ENCODE measurements at places on chromosomes 3 and 15.

DNA sequence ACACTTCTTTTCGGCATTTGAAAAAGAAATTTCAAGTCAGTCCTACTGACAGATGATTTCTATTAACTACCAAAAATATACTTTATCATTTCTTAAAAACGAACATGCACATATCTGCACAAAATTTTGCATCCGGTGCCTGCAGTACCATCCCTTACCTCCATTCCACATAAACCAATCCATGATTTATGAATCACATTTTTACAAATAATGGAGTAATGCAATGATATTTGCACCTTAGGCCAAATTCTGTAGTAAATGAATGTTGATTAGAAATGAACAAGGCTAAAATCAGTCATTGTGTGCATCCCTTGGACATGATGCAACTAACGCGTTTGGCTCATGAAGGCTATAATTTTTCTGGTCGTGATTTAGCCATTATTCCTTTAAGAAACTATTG lies 46.5 kb downstream of the ROBO2 start:
- DNase-seq: no peak

DNA sequence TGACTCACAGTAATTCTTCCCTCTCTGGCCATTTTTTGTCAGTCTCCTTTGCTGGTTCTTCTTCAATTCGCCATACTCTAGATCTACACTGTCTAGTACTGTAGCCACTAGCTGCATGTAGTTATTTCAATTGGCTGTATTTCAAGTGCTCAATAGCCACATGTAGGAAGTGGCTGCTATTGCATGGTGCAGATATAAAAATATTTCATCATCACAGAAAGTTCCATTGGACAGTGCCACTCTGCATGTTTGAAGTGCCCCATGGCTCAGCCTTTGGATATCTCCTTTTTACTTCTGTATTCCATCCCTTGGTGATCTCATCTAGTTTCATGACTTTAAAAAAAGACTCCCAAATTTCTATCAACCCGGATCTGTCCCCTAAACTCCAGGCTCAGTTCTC lies 22.1 kb downstream of the PPP2R3A start:
- no peak for DNase-seq

DNA sequence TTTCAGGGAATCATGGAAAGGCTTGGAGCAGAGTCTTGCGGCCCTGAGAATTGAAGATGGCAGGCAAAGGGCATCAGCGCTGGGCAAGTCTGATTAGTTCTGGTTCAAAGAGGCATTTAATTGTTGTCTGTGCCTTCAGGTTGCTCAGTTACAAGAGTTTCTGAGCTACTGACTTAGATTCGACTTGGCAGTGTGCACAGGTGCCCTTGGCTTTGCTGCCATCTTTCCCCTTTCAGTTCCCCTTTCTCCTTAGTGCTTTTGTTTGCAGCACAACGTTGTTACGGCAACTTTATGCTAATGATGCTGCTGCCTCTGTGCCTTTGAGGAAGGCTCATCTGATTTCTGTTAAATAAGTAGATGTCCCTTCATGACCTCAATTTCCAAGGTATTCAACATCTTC lies 12.5 kb downstream of the P2RY14 start:
- DNase-seq: no peak

DNA sequence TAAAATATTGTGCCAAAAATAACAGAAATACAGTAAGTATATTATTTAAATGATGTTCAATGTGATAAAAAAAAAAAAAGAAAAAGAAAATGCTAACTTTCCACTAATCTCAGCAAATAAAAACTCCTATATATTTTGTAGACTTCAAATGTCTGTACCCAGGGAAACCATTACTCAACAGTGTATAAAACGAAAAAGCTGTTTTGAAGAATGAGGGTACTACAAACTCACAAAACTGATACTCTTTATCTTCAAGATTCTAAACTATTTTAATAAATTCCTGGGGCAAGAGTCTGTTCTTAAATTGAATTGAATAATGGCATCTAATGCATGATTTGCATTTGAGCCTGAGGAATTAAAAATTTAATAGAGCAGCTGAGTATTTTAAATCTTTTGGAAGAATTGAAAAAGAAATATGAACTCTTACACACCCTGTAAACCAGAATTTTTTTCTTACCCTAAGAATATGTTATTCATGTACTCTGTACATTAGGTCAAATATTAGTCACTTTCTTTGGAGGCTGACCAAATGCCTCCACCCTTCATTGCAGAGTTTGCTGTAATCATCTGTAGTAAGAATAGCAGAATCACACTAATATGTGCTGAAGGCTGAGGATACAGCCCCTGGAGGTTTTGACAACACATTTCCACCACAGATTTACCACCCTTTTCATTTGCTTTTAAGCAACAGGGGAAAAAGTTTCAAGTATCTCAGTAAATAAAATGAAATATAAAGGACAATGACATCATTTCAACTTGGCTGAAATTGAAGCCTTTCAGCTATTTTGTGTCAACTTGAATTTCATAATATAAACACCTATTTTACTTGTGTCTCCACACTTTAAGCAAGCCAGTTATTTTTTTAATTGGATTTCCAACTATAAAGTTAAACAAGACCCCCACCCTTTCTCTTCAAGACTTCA lies 79.7 kb downstream of the FBN1 start:
- DNase-seq: no peak

DNA sequence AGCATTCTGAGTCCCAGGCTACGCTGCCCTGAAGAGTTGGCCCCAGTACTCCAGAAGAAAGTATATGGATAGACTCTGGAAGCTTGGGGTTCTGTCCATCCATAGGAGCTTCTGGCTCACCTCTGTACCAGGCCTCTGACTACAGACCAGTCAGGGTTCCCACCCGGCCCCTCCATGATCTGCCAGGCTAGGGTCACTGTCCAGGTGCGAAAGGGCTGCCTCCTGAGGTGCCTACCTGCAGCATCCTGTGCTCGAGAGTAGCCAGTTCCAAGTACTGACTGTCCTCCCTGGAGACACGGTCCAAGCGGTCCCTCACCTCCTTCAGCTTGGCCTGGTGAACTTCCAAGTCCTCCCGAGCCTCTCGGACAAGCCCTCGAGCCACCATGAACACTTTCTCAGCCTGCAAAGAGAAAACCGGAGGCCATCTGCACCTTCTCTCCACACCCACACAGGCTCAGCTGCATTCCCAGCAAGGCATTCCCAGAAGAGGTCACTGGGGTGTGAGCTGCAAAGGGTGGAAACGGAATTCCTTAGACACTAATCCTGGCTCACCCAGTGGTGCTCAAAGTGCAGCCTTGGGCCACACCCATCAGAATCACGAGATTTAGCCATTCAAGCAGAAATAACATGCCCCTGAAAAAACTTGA lies 3.7 kb upstream of the PLXNB1 start:
- DNase-seq: no peak

DNA sequence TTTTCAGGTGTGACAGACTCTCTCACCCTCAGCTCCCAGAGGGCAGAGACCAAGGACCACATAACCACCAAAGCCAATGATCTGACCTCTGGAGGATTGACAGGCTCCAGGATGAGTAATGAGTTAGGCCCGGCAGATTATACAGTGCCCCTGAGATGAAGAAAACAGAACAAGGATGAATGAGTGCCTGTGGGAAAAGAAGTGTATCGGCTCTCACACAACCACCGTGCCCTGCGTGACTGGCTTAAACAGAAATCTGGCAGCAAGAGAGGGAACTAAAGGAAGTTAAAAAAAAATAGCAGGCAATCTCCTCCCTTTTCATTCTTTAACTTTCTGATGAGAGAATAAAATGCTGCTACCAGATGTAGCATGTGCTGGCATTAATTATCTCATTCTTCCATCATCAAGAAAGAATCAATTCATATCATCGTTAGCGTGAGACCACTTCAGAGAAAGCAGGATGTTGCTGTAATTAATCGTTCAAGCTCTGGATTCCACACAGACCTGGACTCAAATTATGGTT lies 227.5 kb upstream of the COL8A1 start:
- no peak for DNase-seq

- no peak for DNase-seq
Observed at GRCh38 chr3:128784232-128784631, 58.2 kb downstream of the RAB7A start.

GRCh38 chr3:143222505-143222904 lies 102.9 kb downstream of the CHST2 start:
- DNase-seq: no peak

GRCh38 chr3:108200578-108200977 lies 21.6 kb downstream of the IFT57 start:
- DNase-seq: no peak

GRCh38 chr3:124846189-124846588 lies 41.0 kb downstream of the ITGB5 start:
- DNase-seq: no peak

DNA sequence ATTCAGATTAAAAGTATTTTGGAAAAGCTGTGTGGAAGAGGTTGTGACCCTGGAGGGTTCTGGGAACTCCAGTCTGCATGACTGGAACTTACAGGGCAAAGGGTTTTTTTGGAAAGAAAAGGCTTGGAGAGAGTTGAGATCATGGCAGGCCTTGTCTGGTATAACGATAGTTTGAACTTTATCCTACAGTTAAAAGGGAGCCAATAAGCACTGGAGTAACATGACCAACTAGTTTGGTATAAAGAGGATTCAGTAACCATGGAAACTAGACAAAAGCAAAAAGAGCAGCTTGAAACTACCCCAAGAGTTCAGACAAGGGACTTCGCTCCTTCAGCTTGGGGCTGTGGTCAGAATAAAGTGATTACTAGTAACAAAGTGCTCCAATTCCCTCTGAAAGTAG lies 151.2 kb upstream of the TMCO5A start:
- no peak for DNase-seq

GRCh38 chr15:64044300-64045100 lies 1.8 kb downstream of the DAPK2 start:
- DNase-seq: no peak

- DNase-seq: no peak
Observed at GRCh38 chr3:47266709-47267489, 15.7 kb downstream of the KIF9 start.

DNA sequence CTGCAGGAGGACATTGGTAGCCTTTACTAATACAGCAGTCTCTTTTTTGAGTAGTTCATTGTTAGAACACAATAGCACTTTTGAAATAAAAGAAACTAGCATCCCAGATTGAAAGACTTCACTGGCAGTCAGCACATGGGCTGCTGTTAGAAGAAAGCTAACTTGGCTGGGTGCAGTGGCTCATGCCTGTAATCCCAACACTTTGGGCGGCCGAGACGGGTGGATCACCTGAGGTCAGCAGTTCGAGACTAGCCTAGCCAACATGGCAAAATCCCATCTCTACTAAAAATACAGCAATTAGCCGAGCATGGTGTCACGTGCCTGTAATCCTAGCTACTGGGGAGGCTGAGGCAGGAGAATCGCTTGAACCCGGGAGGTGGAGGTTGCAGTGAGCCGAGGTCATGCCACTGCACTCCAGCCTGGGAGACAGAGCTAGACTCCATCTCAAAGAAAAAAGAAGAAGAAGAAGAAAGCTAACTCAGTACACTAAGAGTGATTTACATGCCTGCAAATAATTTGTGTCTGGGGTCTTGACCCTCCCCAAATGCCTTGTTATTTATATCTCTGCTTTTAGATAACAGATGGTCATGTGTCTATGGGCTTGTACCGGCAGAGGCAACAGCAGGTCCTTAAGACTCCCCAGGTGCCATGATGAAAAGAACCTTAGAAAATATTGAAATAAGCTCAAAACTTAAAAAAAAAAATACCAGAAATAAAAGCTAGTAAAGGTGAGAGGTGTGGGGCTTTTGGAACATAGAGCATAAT lies 9.7 kb downstream of the TPM1 start:
- DNase-seq: no peak

DNA sequence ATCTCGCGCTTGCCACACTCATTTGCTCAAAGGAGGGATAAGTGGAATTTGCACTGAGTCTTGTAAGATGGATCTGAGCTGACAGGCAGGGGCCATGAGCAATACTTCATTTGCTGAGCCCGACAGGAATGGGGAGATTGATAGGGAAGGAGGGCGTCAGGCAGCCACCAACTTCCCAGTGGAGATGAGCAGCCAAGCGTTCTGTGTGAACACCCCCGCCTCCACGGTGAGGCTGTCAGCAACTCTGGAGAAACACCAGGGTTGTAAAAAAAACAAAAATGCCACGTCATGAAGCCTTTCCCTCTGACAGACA lies 36.8 kb downstream of the TLE3 start:
- no peak for DNase-seq

DNA sequence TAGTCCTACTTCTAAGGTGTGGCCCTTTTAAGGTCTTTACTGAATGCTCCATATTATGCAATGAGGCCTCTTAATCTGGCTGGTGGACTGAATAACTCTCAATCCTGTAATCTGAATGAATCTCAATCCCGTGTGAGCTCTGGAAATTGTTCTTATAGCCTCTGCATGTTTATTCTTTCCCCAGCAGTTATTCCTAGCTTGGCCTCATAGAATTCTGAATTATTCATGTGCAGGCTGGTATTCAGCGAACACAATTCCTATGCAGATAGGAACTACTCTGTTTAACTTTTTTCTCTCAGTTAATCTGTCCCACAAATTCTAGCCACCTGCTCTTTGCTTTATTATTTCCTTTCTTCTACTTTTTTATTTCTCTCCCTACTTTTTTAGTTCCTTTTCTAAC lies 44.3 kb upstream of the XRN1 start:
- no peak for DNase-seq

- no peak for DNase-seq
Observed at GRCh38 chr3:152742368-152743347, 92.3 kb upstream of the P2RY1 start.

DNA sequence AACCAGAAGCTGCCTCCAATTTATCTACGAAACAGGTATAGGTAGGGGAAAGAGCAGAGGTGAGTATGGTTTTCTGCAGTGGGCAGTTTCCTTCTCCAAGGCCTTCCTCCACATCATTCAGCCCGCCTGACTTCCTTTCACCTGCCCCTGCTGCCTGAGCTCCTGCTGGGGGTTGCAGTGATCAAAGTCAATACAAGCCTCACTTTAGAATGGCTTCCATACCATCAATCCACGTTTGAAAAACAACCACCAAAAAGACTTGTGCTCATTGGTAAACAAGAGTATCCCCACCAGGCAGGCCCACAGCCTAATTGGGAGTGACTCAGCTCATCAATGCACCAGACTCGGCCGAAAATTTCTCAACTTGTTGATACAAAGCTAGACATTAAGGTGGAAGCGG lies 159.9 kb downstream of the MAGI1 start:
- peak; percentile 2 for DNase-seq

GRCh38 chr3:67329358-67329757 lies 325.1 kb downstream of the SUCLG2 start:
- no peak for DNase-seq

DNA sequence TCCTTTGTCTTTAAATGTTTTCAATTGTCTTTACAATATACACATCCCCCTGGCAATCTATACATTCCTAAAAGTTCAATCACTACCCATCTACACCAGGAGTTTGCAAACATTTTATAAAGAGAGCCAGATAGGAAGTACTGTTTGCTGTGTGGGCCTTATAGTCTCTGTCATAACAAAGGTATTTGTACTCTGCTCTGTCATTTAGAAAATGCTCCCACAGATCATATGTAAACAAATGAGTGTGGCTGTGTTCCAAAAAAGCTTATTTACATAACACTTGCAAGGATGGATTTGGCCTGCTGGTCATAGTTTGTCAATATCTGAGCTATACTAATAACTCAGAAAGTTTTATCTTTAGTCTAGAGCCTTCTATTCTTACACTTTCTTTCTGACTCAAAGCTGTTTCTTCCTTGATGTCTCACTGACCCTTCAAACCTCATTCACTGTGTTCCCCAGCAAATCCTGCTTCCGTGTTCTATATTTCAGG lies 511.9 kb downstream of the GBE1 start:
- DNase-seq: no peak
